ENCODE measurements at places on chromosomes 13 and 19. TPM values are rescaled to one million over a fixed set of nuclear protein-coding genes. Genes with fewer than 3 reads are reported as not detected.

- no peak for DNase-seq
Observed at GRCh38 chr19:7505682-7506384, 10.1 kb upstream of the ZNF358 start.

GRCh38 chr13:23513455-23513854, 56.8 kb upstream of the TNFRSF19 start:
- DNase-seq, result no peak

DNA sequence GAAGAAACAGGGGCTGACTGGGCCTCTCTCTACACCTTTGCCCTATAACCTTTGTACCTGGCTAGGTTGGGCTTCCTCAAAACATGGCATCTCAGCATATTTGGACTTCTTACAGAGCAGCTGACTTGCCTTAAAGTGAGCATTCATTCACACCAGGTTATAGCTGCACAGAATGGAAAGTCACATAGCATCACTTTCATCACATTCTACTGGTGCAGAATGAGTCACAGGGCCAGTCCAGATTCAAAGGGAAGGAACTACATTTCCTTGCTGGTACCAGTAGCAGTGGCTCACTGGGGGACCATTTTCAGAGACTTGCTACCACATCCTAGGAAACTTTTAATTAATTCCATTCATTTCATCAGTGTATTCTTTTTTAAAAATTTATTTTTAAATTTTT, 20.3 kb upstream of the TPTE2 start:
- DNase-seq, result no peak

The DCLK1 gene
- not detected for total RNA-seq

DNA sequence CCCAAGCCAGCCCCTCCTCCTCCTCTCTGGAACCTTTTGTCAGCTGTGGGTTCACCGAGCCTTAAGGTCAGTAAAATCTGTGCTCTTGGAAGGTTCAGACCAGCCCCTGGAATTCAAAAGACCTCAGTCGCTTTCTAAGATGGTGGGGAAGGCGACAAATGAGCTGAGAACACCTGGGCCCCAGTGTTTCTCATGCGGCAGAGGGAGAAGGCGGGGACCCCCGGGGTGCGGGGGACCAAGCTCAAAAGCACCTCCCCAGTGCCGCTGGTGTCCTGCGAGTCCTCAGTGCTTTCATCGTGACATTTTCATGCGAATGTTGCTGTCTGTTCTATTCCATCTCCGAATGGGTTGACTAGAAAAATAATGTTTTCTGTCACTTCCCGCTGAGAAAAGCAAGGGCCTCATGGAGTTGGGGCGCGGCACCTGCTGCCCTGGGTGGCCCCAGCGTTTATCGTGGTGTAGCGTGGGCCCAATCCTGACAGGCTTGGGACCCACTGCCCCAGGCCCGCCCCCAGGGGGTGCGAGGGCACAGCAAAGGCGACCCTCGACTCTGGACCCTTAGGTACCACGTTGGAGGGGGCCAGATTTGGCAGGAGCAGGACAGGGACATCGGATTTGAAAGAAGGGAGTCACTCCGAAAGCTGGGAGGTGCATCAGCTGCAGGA, 751 bp upstream of the NTN5 start:
- no peak for DNase-seq

The LPAR6 gene
- total RNA-seq, result 1.0 TPM

The ZNF528 gene
- total RNA-seq, result 71.8 TPM

DNA sequence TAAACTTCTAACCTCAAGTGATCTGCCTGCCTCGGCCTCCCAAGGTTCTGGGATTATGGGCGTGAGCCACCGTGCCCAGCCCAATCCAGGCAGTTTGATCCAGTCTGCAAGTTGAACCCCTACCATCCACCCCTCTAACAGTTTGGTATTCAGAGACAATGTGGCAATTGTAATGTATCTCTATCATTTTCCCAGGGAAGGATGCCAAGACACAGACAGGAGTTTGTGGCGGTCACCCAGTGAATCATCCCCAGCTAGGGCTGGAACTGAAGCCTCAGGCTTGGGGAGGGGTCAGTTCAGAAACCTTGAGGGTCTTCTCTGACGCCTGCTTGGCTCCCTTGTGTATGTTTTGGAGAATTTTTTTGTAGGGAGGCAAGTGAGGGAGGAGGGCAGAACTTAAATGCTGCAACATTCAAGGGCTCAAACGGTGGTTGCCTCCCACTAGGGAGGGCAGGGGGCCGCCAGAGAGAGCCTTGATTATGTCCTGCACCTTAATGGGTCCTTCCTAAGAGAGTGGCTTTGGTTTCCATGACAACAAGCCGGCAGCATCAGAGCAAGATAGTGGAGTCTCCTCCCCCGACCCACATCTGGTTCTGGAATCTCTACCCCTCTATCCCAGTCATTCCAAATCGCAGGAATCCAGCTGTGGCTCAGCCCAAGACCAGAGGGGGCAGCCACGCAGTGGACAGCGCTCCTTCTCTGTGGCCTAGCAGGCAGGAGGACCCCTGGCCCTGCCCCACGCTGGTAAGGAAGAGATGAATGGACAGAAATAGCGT, 14.9 kb upstream of the FEM1A start:
- DNase-seq, result no peak

- no peak for DNase-seq
Observed at GRCh38 chr19:54011507-54012211, 20.2 kb downstream of the CACNG6 start.

- no peak for DNase-seq
Observed at GRCh38 chr13:45582408-45583076, 33.0 kb downstream of the ERICH6B start.

The KLK2 gene
- 1.7 TPM for total RNA-seq
